ENCODE measurements at places on chromosomes 12 and 14.

DNA sequence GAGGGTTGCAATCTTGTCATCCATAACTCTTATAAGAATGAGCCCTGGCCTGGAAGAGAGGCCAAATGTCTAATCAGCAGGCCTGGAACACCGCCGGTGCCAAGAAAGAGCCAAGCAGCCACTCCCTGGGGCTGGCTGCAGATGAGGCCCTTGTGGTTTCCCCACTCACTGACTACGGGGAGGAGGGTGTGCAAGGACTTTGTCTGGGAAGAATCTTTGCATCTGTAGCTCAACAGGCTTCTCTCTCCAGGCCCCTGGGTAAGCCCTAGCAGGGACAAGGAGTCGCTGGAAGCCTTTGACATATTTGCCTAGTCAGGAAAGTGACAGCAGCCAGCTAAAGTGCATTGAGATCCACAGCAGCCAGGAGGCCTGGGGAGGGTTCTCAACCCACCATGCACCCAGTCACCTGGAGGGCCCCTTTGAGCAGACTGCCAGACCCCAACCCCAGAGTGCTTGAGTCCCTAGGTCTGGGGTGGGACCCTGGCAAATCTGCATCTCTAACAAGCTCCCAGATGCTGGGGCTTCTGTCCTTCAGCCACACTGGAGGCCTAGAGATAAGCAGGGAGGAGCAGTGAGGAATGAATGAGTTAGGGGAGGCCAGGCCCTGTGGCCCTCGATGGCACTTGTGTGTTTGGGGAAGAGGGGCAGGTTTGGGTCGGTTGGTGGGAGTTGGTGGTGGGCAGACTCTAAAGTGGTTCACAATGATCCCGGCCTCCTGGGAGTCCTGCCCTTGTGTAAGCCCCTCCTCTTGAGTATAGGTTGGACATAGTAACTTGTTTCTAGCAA is 13.9 kb upstream of the LRTM2 start:
- no peak for DNase-seq

DNA sequence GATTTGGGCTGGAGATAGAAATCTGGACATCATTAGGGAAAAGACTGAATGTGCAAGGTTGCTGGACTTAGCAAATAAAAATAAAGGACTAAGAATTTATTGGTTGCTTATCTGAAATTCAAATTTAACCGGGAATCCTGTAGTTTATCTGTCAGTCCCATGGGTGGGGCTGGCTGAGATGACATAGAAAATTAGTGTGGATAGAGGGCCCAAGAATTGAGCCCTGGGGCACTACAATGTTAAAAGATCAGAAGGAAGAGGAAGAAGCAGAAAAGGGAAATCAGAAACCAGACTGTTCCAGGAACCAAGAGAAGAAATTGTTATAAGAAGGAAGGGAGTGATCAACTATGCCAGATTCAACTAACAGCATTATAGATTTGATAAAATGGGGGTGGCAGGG is 96.7 kb upstream of the CCDC196 start:
- DNase-seq = no peak

DNA sequence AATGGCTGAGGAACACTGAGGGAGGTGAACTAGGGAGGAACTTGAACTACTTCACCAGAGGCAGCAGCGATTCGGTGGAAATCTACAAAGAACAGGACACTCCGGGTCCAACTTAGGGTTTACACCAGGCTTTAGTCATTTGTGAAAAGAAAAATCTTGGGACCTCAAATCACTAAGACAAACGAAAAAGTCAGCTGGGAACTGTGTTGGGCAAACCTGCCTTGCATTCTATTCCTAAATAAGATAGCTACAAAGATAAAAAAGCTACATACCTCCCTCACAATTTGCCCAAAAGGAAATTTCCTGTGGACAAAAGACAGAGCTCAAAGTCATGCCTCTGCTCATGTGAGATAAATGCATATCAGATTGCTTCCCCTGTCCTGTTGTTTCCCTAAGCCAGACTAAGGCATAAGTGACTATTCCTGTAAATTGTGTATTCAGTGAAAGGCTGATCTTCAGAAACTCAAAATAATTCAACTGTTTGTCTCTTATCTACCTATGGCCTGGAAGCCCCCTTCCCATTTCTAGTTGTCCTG is 106.6 kb downstream of the APAF1 start:
- DNase-seq = no peak

- DNase-seq = no peak
Observed at GRCh38 chr12:115227137-115227615, 543.2 kb upstream of the TBX3 start.

GRCh38 chr12:131948166-131948712 is 1.5 kb upstream of the EP400 start:
- DNase-seq = no peak

DNA sequence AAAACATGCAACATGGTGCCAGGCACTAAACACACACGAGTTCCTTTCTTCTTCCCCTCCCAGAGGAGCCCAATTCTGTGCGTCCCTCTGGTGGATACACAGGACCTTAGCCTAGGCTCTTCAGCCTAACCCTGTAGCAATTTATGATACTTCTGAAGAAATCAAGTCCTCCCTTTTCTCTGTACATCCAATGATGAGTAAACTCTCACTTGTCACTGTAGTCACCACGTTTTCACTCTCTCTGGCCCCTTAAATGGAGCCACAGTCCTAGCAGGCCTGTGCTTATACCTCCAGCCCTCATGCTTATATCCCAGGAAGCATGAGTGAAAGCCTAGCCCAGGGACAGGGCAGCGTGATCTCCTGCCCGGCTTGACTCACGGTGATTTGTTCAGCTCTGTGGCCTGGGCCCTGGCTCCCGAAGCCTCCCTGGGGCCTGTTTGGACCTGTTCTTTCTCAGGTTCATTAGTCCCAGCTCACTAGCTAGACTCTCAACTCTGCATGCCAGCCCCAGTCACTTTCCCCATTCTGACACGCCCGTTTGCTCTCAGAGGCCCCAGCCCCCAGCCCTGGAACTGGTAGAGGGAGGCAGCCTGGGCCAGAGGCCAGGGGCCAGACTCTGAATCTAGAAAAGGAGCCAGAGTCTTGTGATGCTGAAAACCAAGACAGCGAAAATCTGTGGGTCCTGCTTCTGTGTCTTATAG is 24.1 kb upstream of the PLEKHG3 start:
- no peak for DNase-seq

DNA sequence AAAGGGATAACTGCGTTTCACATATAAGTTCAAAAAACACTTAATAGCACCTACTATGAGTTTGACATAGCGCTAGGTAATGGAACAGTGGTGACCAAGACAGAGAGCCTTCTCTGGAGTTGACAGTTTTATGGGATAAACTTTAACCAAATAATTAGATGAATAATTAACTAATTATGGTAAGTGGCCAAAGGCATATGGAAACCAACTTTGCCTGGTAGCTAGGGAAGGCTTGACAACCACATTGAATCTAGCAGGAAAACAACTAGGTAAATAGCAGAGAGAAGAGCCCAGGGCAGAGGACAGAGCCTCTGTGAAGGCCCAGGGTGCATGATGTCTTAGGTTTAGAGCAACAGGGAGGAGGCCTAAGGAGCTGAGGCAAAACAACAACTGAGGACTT is 52.1 kb downstream of the DUSP16 start:
- no peak for DNase-seq

DNA sequence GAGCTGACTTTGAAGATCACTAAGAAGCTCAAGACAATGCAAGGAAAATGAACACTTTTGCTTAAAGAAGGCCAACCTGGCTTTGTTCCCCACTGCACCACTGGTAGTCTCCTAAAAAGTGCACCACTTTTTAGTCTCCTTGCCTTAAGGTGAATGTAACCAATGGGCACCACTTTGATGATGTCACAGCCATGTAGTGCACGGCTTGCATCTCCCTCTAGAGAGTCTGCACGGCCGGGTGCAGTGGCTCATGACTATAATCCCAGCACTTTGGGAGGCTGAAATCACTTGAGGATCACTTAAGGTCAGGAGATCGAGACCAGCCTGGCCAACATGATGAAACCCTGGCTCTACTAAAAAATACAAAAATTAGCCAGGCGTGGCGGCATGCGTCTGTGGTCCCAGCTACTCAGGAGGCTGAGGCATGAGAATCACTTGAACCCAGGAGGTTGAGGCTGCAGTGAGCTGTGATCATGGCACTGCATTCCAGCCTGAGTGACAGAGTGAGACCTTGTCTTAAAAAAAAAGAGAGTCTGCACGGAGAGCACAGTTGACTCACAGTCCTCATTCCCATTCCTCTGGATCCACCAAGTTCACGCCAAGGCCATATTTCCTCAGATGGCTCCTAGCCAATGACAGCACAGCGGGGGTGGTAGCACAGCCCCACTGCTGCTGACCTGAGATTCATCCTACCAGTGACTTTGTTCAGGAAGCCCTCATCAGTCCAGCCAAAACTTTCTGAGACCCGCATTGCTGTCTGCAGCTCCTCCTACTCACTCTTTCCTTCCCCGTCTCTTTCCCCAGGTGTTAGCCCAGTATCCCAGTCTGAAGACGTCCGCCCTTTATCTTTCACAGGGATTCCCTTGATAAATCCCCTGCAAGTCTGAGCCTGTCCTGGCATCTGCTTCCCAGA is 16.5 kb upstream of the IFT81 start:
- DNase-seq = no peak
